ENCODE measurements at places on chromosomes 6 and 20.

GRCh38 chr6:93940381-93940780 lies 521.0 kb upstream of the EPHA7 start:
- DNase-seq: no peak

GRCh38 chr6:117441824-117442264 lies 16.1 kb upstream of the ROS1 start:
- DNase-seq: no peak

- no peak for DNase-seq
Observed at GRCh38 chr6:90204327-90205056, 92.2 kb downstream of the BACH2 start.

DNA sequence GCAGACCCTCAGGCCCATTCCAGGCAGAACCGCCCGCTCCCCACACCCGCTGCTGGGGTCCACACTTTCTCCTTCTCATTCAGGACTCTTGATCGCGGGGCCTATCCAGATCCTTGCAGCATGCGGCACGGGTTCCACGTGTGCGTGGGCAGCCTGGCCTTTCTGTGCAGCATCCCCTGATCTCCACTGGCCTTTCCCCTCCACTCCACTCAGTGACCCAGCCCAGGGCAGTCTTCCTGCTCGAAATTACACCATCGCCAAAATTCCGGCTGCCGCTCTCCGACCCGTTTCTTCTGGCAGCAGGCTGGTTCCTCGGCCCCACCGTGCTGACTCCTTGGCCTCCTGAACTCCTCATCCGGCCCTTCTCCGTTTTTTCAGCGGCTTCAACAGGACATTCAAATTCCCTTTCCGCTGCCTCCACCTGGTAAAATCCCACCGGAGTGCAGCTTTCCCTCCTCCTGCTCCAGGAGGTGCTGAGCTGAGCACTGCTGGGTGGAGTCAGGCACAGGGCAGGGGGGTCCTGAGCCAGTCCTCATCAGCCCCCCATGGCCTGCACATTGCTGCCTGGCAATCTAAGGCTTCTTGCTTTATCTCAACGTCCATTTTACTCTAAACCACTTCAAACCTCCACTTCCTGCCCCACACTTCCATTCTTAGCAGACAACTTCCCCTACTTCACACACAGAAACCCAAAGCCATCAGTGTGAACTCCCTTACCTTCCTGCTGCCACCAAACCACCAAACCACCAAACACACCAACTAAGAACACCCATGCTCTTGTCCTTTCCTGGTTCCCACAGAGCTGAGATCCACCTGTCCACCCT lies 9.0 kb downstream of the SFT2D1 start:
- no peak for DNase-seq

DNA sequence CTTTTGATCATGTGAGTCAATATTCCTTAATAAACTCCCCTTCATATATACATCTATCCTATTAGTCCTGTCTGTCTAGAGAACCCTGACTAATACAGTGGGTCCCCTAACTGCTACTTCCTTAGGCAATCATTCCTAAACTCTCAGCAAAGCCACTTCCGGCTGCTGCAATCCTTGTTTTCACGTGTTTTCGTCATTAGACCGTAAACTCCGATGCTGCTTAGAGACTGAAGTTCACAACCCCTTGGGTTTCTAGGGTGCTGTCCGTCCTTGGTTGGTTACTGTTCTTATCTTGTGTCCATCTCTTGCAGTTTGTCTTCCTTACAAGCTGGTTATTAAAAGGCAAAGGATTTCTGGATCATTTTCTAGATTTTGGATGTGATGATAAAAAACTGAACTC lies 106.4 kb downstream of the GMPR start:
- DNase-seq: no peak

- peak; percentile 15 for DNase-seq
Observed at GRCh38 chr6:24064106-24064505, 61.9 kb upstream of the NRSN1 start.
